ENCODE measurements at places on chromosomes 2 and 18.

DNA sequence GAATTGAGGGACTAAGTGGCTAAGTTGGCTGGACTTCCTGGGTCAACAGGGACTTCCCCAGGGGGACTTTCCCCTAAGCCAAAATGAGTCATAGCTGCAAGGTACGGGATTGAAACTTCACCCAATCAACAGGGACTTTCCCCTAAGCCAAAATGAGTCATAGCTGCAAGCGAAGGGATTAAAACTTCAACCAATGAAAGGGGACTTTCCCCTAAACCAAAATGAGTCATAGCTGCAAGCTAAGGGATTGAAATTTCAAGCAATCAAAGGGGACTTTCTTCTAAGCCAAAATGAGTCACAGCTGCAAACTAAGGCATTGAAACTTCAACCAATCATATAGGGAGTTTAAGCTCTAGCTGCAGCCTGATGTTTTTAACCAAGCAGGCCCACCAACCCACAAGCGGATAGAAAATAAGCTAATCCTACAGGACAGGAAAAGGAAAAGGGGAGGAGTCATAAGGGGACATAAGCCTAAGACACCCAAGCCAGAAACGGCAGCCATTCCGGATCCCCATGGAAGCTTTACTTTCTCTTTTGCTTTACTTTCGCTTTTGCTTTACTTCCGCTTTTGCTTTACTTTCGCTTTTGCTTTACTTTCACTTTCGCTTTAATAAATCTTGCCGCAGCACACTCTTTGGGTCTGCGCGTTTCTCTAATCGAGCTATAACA, 1375.4 kb upstream of the CELF4 start:
- no peak overlapping the region for H3K4me3 ChIP-seq
- H3K27me3 ChIP-seq = no peaks in the 10 kb centered on the region
- peak; percentile 89 for DNase-seq
- no peak overlapping the region for H3K27ac ChIP-seq

GRCh38 chr18:56443166-56443907, 195.1 kb downstream of the TXNL1 start:
- H3K4me3 ChIP-seq = no peak overlapping the region
- DNase-seq = no peak
- no peaks in the 10 kb centered on the region for H3K36me3 ChIP-seq
- H3K27me3 ChIP-seq = no peaks in the 10 kb centered on the region
- no peak overlapping the region for H3K27ac ChIP-seq
- H3K4me1 ChIP-seq = no peaks in the 10 kb centered on the region

DNA sequence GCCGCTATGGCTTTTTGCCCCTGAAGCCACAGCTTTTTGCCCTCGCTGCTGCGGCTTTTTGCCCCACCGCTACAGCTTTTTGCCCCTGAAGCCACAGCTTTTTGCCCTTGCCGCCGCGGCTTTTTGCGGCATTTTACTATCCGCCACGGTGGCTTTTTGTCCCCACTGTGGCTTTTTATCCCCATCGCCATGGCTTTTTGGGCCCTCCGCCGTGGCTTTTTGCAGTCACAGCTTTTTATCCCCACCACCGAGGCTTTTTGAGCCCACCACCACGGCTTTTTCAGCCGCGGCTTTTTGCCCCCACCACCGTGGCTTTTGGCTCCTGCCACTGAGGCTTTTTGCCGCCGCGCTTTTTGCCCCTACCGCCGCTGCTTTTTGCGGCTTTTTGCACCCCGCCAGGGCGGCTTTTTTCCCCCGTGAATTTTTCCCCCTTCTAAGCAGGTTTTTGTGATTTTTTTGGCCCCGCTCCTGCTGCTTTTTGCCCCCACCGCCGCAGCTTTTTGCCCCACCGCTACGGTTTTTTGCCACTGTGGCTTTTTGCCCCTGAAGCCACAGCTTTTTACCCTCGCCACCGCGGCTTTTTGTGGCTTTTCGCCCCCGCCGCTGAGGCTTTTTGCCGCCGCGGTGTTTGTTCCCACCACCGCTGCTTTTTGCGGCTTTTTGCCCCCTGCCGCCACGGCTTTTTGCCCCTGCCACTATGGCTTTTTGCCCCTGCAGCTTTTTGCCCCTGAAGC, 2797.2 kb upstream of the TEKT4 start:
- no peak overlapping the region for H3K27ac ChIP-seq
- no peaks in the 10 kb centered on the region for H3K4me1 ChIP-seq
- no peak overlapping the region for H3K4me3 ChIP-seq
- no peak for DNase-seq
- H3K36me3 ChIP-seq = no peaks in the 10 kb centered on the region
- no peaks in the 10 kb centered on the region for H3K27me3 ChIP-seq

DNA sequence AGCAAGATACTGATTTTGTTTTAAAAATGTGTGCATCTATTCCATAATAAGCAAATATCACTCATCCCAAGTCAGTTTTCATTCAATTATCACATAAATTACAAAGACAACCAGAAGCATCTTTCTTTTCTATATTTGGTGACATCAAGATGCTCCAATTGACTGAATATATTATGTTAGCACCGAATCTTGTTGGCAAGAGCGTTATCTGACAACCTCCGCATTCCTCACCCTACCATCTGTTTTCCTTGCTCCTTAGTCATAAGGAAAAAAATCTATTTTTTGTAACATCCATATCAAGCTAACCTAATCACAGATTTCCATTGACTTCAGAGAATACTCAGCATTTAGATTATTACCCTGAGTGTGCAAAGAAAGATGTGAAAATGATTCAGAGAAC, 212.2 kb upstream of the KYNU start:
- H3K36me3 ChIP-seq = no peaks in the 10 kb centered on the region
- no peaks in the 10 kb centered on the region for H3K4me1 ChIP-seq
- no peak for DNase-seq
- no peaks in the 10 kb centered on the region for H3K27me3 ChIP-seq
- H3K27ac ChIP-seq = no peak overlapping the region
- H3K4me3 ChIP-seq = no peak overlapping the region

DNA sequence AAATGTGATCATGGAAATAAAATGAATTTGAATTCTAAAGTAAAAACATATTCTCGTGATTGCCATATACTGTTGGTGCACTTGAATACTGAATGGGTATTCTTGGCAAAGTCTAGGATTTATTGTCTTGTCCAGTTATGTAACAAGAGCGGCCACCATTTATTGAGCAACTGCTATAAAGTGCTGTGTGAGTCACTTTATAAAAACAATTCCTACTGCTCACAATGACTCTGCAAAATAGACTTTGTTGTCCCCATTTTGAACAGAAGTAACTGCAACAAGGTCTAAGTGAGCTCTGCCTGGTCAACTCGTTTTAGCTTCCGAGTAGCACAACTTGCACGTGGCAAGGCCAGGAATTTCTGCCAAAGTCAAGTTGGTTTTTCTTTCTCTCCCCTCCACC, 995.6 kb upstream of the FANCL start:
- H3K4me1 ChIP-seq = no peaks in the 10 kb centered on the region
- H3K36me3 ChIP-seq = no peaks in the 10 kb centered on the region
- no peaks in the 10 kb centered on the region for H3K27me3 ChIP-seq
- H3K4me3 ChIP-seq = no peak overlapping the region
- H3K27ac ChIP-seq = no peak overlapping the region
- peak; percentile 48 for DNase-seq

DNA sequence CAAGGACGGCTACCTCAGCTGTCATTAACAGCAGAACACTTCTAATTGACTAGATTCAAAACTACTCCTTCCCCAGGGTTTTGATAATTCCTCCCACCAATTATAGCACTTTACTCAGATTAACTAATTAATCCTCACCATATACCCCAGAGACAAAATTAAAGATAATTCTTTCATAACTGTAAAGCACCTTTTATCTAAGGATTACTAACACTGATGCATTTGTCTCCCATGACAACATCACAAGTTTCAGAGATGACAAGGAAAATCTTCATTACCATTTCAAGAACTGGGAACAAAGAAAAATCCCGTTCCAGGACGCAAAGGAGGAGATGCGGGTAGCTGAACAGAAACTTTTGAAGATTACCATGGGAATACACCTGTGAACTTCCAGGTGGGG, 129.4 kb upstream of the ITGA6 start:
- no peaks in the 10 kb centered on the region for H3K36me3 ChIP-seq
- H3K4me1 ChIP-seq = peaks cover 1% of the 10 kb centered on the region
- no peak overlapping the region for H3K27ac ChIP-seq
- DNase-seq = no peak
- peaks cover 5% of the 10 kb centered on the region for H3K27me3 ChIP-seq

GRCh38 chr2:112277596-112278220, 2.3 kb downstream of the ZC3H6 start:
- H3K36me3 ChIP-seq = no peaks in the 10 kb centered on the region
- H3K4me3 ChIP-seq = no peak overlapping the region
- no peak for DNase-seq
- H3K27me3 ChIP-seq = no peaks in the 10 kb centered on the region
- H3K27ac ChIP-seq = no peak overlapping the region
- H3K4me1 ChIP-seq = no peaks in the 10 kb centered on the region

DNA sequence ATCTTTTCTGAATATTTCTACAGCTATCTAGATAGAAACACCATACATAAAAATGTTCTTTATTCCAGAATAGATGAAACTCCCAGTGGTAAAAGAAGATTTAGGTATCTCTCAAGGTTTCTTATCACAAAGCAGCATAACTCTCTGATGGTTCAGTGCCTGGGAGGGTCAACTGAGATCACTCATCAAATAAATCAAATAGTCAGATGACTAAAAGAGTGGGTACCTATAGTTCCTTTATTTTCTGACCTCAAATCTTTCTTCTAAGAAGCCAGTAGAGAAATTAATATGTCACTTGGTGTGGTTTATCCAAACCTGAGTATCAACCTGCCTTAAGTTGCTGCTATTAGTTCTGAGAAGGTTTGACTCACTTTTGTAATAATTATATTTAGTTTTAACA, 120.9 kb downstream of the TMEFF2 start:
- H3K4me3 ChIP-seq = no peak overlapping the region
- no peaks in the 10 kb centered on the region for H3K27me3 ChIP-seq
- no peak overlapping the region for H3K27ac ChIP-seq
- no peak for DNase-seq
- no peaks in the 10 kb centered on the region for H3K4me1 ChIP-seq

Measured in mesenchymal stem cell (in vitro differentiated cells and primary cell).